ENCODE measurements at places on chromosomes 4 and X.

- DNase-seq: no peak
Observed at GRCh38 chrX:40004246-40004535, 93.6 kb downstream of the BCOR start.

GRCh38 chr4:75477201-75477600 is 37.0 kb downstream of the RCHY1 start:
- no peak for DNase-seq

- no peak for DNase-seq
Observed at GRCh38 chr4:116092961-116093360, 979.5 kb upstream of the NDST4 start.

- DNase-seq: no peak
Observed at GRCh38 chr4:164169591-164169990, 584.3 kb upstream of the SMIM31 start.

DNA sequence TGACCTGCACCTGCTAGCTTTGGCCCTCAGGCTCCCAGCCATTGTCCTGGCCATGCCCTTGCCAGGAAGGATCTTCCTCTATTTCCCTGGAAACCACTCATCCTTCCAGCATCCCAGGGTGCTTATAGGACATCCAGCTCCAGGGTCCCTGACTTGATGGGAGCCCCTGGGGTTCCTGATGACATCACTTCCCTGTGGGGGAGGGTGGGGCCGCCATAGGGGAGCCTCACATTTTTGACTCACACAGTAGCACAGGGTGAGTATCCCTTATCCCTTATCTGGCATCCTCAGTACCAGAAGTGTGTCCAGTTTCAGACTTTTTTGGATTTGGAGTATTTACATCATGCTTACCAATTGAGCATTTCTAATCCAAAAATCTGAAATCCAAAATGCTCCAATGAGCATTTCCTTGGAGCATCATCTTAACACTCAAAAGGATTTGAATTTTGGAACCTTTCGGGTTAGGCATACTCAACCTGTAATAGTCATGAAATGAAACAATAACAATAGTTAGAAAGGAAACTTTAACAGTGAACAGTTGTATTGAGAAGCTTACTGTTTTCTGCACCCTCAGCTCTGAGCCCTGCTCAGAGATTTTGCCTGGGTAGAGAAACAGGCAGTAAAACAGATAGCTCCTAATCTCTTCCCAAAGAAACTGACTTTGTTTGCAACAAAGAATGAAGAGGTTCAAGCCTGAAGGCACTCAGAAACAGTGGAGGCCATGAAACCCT is 22.1 kb downstream of the TNIP2 start:
- DNase-seq: no peak

DNA sequence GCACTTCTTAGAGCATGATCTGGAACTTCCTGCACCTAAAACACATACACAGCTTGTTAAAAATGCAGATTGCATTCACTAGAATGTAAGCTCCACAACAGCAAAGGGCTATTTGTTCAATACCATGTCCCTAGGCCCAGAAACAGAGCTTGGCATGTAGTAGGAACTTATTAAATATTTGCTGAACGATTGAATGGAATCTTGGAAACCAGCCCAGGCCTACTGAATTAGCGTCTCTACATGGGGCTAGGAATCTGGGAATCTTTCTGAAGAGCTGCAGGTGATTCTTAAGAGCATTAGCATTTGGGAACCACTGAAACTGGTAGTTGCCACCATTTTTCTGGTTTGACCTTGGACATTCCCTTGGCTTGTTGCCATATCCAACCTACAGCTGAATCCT is 234.1 kb downstream of the STIM2 start:
- no peak for DNase-seq

DNA sequence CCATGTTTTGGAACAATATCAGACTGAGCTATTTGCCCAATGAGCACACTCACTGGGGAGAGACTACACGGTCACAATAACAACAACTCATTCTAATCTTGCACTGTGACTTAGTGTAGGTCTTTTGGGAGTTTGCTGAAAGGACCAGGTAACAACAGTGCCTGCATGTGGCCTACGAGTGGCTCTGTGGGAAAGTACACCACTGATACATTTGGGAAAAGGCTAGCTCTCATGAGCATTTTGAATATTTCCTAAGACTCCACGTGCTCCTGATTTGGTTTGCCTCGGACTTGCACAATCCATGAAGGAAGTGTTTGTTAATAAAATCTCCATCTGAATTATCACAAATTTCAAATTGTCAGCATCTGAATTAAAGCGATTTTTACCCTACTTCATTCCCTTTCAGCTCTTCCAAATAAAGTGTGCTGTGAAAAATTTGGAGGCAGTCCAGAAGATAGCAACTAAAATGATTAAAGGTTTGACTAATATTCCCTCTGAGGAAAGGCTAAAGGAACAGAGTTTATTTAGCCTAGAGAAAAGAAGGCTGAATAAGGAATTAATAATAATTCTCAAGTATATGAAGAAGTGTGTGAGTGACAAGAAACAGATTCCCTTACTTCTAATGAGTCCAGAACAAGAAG is 406.4 kb downstream of the PPARGC1A start:
- no peak for DNase-seq

- no peak for DNase-seq
Observed at GRCh38 chr4:186015212-186015817, 53.6 kb upstream of the TLR3 start.

DNA sequence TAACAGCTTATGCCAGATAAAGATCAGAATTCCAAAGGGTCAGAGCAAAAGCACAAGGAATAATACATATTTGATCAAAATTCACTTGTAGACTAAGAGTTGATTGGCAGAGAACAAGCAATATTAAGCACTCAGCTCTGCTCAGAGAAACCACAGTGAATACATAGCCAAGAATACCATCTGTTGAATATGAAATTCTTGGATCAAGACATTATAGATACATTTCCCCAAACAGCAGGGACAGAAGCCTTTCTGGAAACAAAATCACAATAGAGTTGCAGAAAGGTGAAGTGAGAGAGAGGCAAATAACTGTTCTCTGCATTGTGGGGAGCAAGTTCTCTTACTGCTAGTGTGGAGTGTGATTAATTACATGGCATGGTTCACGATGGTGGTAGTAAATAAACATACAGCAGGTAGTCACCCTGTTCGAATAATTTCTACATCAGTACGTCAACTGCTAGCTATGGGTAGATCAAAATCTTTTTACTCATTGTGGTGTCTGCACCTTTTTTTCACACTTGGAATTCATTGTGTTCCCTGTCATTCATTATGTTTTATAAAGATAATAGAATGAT is 366.7 kb downstream of the PCDH7 start:
- DNase-seq: no peak

DNA sequence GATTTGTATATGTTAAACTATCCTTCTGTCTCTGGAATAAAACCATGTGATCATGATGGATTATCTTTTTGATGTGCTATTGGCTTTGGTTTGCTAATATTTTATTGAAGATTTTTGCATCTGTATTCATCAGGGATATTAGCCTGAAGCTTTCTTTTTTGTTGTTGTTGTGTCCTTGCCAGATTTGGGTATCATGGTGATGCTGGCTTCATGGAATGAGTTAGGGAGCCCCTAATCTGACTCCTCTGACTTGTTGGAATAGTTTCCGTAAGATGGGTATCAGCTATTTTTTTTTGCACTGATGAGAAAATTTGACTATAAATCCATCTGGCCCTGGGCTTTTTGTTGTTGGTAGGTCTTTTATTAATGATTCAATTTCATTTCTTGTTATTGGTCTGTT is 45.7 kb downstream of the ATP10D start:
- no peak for DNase-seq

GRCh38 chr4:156972379-156973015 is 898 bp upstream of the PDGFC start:
- DNase-seq: no peak

GRCh38 chr4:100246697-100247096 is 56.4 kb upstream of the DDIT4L start:
- DNase-seq: no peak

- no peak for DNase-seq
Observed at GRCh38 chr4:48012824-48013223, 3.7 kb downstream of the CNGA1 start.
